ENCODE measurements at places on chromosomes 7 and 10.

GRCh38 chr7:129308047-129308446, 83.2 kb downstream of the AHCYL2 start:
- DNase-seq: no peak

DNA sequence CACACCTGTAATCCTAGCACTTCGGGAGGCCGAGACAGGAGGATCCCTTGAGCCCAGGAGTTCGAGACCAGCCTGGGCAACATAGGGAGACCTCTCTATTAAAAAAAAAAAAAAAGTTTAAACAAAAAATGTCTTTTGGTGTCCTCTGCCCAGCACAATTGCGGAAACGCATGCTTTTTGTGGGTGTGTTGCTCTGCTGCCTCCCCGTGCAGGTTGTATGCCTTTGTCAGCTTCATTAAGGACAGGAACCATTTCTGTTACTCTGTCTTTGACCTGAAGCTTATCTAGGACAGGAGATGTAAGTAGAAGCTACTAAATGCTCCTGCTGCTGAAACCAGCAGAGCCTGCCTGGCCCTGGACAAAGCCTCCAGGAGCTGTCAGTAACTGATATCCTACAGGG, 21.3 kb upstream of the ANKRD2 start:
- DNase-seq: no peak

DNA sequence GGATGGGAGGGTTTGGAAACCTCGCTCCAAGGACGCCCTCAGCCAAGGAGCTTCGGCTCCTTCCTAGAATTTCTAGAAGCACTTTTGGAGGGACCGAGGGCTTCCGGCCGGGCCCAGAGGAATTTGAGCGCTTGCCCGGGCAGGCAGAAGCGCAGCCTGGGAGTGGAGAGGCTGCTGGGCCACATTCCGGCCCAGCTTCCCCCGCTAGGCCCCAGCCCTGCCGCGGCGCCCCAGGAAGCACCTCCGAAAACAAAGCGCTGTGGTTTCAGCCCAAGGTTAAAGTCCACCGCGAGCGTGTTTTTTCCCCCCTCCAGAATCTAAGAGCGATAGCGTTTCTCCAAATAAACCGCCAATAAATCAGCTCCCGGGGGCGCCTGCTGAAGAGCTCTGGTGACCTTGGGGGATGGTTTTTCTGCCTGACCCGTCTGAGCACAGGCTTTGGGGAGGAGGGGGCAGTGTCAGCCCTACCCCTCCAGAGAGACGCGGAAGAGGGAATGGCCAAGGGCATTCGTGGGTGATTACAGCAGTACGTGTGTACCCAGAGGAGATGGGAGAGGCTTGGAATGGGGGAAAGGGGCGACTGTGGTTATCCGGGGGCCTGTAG, 5.7 kb upstream of the TNRC18 start:
- peak; percentile 38 for DNase-seq

DNA sequence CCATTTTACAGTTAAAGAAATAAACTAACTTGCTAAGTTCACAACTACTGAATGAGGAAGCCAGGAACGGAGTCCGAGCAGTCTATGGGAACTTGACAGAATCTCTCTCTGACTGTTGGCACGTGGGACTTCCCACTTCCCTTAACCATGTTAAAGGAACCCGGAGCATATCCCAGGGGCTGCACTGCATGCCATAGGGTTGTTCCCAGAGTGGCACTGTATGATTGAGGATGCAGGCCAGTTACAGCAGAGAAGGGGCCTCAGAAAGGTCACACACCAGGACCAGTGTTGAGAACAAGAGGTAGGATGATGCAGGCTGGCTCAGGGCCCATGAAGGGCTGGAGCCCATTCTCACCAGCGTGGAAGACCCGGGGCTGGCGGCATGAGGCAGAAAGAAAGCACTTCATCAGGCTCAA, 201.8 kb downstream of the NSUN6 start:
- DNase-seq: no peak

DNA sequence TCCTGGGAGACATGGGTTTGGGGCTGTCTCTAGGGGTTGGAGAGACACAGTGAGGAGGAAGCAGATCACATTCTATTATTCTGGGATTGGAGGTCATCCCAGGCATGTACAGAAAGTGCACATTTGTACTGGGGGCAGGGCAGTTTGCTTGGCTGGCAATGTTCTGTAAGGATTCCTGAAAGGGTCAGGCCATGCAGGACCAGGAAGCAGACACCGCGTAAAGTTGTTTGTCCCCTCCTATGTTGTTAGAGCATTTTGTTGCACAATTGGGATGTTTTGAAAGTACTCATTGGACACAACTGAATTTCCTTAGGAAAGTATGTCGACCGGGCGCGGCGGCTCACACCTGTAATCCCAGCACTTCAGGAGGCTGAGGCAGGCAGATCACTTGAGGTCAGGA, 12.5 kb downstream of the LYZL2 start:
- DNase-seq: no peak

GRCh38 chr10:122352817-122353525, 21.5 kb upstream of the PLEKHA1 start:
- no peak for DNase-seq

DNA sequence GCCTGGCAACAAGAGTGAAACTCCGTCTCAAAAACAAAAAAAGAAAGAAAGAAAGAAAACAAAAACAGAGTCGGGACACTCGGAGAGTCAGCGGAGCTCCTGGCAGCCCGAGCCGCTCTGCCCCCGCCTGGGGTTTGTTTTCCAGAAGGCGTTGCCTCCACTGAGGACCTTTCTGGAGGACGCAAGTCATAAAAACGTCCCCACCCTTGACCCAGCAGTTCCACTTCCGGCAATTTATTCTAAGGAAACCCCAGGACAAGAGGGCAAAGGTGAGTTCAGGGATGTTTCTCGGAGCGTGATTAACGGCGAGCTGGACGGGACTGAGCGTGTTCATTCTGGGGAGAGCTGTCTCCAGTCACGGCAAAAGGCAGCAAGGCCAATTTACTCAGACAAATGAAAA, 27.0 kb upstream of the SUN1 start:
- DNase-seq: no peak

DNA sequence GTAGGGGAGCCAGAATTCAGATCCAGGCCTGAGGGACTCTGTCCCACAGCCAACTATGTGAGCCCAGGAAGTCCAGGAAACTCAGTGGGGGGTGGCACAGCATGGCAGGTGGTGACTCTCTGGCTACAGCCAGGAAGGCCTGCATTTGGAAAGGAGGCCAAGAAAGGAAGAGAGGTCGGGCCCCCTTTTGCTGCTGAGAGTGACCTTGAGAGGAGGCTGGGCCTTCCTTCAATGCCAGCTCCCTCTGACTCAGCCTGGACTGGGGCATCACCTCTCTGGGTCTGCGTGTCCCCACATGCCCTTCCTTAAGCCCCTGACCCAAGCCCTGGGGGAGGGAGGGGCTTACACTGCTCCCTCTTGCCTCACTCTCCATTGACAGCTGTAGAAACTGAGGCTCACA, 6.4 kb upstream of the MYL10 start:
- DNase-seq: no peak

GRCh38 chr7:84022684-84023308, 171.8 kb downstream of the SEMA3A start:
- DNase-seq: peak; percentile 76

DNA sequence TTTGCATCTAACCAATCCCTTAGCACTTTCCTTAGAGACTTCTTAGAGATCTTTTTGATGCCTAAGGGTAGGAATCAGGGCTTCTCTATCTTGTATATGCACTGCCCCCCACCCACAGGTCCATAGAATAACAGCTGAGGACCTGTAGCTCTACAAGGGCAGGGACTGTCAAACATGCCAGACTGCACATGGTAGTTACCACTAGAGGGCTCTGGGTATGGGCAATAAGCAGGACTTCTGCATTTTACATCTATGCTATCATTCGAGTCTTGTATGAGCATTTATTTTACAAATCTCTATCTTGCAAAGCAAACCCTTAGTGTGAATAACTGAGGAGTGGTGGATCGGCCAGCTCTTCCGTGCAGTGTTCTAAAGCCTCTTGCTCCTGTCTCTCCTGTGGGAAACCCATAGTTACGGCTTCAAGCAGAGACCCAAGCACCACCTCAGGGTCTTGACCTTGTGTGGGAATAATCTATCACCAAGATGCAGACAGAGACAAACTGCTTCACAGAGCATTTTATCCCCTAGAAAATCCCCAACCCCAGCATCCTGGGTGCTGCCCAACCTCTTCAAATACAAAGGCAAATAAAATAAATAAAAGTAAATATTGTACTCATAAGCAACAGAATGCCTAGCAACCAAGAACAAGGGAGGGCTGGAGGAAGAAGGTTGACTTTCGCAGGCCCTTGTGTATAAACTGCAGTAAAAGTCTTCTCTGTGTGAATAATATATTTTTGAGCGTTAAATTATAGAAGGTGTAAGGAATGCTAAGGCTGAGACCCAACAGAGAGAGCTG, 219.3 kb downstream of the WDR11 start:
- no peak for DNase-seq

DNA sequence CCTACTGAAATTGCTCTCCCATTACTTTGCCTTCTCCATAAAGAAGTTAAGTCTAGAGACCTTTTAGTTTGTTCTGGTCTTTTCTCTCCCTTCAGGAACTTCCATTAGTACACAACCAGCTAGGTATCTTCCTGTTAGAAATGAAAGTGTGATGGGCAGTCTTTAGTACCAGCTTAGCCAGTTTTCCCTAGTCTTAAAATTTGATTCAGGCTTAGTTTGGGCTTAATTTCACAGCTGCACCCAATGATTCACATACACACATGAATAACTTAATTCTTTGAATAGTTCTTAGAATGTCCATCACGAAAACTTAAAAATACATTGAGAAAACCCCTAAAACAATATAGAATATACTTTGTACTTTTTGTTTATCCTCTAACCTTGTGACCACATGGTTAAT, 2.4 kb upstream of the PPP1R9A start:
- no peak for DNase-seq

DNA sequence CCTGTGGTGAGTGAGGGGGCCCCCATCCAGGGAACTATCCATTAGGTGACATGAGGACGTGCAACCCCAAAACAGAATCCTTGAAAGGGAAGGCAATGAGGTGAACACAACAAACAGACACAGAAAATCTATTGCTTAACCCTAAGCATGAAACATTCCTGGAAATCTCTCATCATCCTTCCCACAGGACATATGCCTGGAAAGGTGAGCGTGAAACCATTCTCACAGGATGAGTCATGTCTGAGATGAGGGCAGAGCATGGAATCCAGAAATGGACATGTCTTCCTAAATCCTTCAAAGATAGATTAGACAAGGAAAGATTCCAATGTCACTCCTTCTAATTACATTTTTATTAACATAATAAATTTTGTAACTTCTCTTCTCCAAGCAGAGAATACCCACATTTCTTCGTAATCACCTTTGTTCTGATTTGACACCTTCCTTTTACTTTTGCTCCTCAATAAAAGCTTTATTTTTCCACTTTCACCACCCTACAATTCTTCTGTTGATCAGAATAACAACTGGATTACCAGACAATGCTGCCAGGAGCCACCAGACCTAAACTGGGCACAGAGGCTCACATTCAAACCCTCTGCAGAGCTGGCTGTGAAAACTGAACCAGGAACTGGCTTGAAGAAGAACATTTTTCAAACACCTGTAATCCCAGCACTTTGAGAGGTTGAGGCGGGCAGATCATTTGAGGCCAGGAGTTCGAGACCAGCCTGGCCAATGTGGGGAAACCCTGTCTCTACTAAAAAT, 67.2 kb downstream of the COBL start:
- no peak for DNase-seq

GRCh38 chr10:4383651-4384098, 442.3 kb upstream of the AKR1E2 start:
- no peak for DNase-seq

GRCh38 chr10:127587668-127588365, 38.7 kb downstream of the NPS start:
- no peak for DNase-seq

DNA sequence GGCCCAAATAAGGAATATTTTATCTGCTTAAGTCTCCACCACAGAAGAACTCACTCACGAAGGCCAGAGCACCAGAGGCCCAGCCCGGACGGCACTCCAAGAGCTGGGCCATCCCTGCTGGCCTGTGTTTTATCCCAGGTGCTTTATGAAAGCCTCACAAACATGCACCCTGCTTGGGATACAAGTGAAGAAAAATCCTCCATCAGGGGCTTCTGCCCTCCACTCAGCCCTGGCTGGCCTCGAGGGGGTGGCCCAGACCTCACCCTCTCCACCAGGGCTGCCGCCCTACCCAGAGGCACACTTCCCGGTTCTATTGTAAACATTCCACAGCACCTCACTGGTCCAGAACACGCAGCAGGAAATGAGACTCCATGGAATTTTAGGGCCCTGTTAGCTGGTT, 19.8 kb upstream of the DNAAF5 start:
- no peak for DNase-seq

DNA sequence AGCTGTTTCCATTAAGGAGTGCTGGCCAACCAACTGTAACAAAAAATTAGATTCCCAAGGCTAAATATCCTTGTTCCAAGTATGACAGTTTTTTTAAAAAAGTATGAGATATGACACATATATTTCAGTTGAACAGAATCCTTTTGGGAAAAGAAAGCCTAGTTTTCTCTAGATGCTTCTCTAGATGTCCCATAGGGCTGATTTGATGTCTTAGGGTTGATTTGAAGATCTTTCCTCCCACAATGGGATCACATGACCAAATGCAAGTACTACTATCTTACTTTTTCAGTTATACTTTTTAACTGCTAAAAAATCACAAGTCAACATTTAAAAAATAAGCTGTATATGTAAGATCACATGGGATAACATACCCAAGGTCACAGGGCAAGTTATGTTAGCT, 3.7 kb downstream of the NAMPT start:
- DNase-seq: no peak

- no peak for DNase-seq
Observed at GRCh38 chr7:127377425-127377824, 15.1 kb downstream of the ZNF800 start.

GRCh38 chr7:5630670-5631069, 150.8 kb downstream of the RNF216 start:
- peak; percentile 24 for DNase-seq

- DNase-seq: no peak
Observed at GRCh38 chr7:17946591-17946990, 6.3 kb upstream of the SNX13 start.

GRCh38 chr7:89966067-89966664, 188.1 kb upstream of the STEAP1 start:
- DNase-seq: no peak

DNA sequence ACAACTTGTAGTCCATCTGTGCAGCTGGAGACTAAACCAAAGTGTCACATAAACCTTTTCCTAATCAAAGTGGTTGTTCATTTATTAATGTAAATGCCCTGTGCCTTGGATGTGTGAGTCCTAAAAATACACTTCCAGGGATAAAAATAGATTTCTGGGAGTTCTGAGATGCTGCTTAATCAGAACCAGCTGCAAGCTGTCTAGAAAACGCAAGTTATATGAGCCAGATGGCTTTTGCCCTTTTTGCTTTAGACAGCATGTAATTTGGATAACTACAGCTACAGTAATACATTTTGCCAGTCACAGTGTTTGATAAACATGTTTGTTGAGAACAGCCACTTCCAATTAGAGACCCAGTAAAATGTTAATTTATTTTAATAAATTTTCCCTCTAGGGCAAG, 185.1 kb upstream of the PRPS1L1 start:
- no peak for DNase-seq

DNA sequence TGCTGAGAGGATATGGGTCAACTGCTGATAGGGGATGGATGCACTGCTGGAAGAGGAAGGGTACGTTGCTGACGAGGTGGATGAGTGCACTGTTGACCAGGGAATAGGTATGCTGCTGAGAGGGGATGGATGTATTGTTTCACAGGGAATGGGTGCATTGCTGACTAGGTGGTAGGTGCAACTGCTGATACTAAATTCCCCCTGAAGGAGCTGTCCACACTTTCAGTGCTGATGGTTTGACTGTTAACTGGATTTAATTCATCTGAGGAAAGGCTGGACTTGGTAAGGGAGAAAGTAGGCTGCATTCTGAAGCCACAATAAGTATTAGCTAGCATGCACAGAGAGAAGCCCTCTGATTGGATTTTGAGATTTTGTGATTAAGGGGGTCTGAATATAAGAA, 1196.8 kb upstream of the PHF14 start:
- no peak for DNase-seq
